ENCODE measurements at places on chromosomes 12 and 14.

- DNase-seq: no peak
These were observed 101.5 kb downstream of the KICS2 start for GRCh38 chr12:64120568-64120967.

GRCh38 chr14:102901633-102902032 is 20.8 kb upstream of the AMN start:
- DNase-seq: no peak

GRCh38 chr12:70459786-70460185 is 93.7 kb downstream of the KCNMB4 start:
- DNase-seq: no peak

GRCh38 chr14:38257507-38257906 is 1.6 kb upstream of the CLEC14A start:
- DNase-seq: no peak

- DNase-seq: no peak
These were observed 481.7 kb downstream of the BCAT1 start for GRCh38 chr12:24467226-24467625.

GRCh38 chr12:106039242-106039641 is 99.5 kb downstream of the NUAK1 start:
- no peak for DNase-seq

GRCh38 chr14:74616507-74616906 is 4.5 kb upstream of the LTBP2 start:
- DNase-seq: no peak

- peak; percentile 98 for DNase-seq
These were observed 1.7 kb downstream of the PPM1H start for GRCh38 chr12:62933220-62933601.

- no peak for DNase-seq
These were observed 42.4 kb upstream of the CCDC196 start for GRCh38 chr14:66443785-66444184.
